ENCODE measurements at places on chromosomes 13 and 19.

GRCh38 chr19:18718015-18718526, 34.6 kb downstream of the CRTC1 start:
- no peak for DNase-seq

- no peak for DNase-seq
These were observed 5.6 kb upstream of the ZNF43 start for GRCh38 chr19:21841488-21842097.

DNA sequence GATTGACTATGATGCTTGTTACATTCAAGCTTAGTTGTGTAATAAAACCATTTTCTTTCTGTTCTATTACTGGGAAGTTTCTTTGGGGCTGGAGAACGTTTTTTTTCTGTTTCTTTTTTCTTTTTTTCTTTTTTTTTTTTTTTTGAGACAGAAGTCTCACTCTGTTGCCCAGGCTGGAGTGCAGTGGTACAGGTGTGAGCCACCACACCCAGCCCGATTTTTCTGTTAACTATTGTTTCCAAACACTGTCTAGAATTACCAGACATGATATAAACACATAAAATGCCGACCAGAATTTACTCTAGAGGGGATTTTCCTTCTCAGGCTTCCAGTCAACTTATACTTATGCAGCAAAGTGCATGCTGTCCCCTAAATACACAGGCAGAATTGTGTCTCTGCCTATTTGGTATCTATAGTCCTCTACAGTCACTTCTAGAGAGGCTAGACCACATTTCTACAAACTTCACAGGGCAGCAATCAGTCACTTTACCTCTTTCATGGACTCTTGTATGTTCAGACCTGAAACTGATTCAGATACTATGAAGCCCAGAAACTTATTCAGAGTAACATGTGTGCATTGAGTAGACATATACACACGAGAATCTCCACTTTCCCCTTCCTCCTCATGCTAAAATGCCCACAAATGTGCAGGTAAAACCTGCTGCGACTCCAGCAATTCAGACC, 121.2 kb downstream of the ZNF737 start:
- DNase-seq, result no peak

GRCh38 chr13:46739447-46740098, 57.4 kb downstream of the ESD start:
- no peak for DNase-seq

- no peak for DNase-seq
These were observed 13.3 kb upstream of the LILRB1 start for GRCh38 chr19:54616821-54617560.

DNA sequence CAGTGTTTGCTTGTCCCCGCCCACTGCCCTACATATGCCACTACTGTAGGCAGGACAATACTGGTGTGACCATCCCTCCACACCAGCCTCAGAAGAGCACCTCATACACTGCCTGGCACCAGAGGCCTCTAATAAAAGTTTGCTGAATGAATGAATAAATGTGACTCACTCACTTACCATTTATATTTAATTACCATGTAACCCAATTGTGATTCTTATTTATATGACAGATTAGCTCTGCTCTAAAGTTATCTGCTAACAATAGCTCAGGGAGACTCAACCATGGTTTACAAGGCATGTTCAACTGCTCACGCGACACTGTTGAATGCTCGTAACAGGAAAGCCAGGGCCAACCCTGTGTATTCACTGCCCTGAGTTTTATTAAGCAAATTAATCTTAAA, 66.0 kb upstream of the DOCK9 start:
- DNase-seq, result no peak

DNA sequence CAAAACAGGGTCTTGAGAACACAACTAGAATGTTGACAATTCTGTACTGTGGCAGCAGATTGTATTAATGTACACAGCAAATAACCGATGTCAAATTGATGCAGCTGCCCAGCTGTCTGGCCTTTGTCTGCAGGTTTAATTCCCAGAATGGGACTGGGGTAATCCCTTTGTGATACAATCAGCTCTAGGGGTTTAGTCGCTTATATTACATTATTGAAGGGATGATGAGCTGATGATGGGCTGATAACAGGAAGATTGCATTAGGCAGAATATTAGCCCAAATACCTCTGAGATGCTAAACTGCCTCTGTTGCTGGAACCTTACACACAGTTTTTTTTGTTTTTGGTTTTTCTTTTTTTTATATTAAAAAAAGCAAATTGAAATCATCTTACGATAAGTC, 265.0 kb downstream of the RBM26 start:
- no peak for DNase-seq

- DNase-seq, result no peak
These were observed 702 bp downstream of the PTH2 start for GRCh38 chr19:49422407-49423070.

DNA sequence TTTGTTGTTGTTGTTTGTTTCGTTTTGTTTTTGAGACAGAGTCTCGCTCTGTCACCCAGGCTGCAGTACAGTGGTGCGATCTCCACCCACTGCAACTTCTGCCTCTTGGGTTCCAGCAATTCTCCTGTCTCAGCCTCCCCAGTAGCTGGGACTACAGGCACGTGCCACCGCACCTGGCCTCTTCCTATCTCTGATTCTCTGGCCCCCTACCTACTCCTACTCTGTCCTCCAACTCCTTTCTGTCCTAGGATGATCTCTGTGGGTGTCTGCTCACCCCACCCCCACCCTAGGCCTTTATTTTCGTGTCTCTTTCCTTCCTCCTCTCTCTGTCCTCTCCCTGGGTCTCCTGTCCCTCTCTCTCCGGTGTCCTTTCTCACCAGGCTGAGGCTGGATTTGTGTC, 1.2 kb downstream of the PIH1D1 start:
- no peak for DNase-seq

GRCh38 chr13:76663592-76664335, 222.4 kb downstream of the KCTD12 start:
- no peak for DNase-seq

DNA sequence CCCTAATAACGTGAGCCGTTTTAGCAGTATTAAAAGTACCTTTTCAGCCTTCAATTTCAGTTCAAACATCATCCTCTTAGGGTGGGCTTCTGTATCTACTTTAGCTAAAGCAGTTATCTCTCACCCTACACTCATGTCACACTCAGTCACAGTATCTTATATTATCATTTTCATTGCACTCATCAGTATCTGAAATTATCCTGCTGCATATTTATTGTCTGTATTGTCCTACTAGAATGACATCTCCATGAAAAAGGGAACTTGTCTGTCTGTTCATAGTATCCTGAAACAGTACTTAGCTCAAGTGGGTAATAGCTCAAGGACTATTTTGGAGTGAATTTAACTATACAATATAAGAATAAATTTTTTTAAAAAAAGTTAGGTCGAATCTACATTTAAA, 19.9 kb upstream of the RFC3 start:
- DNase-seq, result no peak

DNA sequence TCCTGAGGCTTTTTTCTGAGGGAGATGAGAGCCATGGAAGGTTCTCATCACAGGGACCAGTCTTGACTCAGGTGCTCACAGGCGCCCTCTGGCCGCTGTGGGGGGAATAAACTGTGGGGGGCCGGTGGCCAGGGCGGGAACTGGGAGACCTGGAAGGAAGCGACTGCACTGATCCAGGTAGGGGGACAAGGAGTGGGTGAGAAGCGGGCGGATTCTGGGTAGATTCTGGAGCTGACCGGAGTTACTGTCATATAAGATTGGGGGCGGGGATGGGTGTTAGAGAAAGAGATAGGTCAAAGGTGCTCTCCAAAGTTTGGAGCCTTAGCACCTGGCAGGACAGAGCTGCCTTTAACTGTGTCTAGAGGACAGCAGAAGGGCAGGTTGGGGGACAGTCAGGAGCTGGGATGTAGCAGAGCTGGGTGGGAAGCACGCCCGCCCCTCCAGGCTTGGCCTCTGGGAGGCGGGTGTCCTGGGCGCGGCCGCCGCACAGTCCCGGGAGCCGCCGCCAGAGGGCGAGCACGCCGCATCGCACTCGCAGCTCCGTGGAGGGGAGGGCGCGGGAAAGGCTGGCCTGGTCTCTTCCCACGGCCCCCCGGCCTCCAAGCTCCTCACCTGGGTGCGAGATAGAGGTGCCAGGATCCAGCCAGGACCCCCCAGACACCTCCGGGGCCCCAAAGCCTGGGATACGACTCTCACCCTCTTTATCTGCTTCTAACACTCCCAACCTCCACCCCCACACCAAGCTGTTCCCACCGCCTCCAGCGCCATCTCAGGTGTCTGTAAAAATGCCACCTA, 4.2 kb upstream of the DAND5 start:
- DNase-seq, result peak; percentile 49
